ENCODE measurements at places on chromosomes 4 and X.

DNA sequence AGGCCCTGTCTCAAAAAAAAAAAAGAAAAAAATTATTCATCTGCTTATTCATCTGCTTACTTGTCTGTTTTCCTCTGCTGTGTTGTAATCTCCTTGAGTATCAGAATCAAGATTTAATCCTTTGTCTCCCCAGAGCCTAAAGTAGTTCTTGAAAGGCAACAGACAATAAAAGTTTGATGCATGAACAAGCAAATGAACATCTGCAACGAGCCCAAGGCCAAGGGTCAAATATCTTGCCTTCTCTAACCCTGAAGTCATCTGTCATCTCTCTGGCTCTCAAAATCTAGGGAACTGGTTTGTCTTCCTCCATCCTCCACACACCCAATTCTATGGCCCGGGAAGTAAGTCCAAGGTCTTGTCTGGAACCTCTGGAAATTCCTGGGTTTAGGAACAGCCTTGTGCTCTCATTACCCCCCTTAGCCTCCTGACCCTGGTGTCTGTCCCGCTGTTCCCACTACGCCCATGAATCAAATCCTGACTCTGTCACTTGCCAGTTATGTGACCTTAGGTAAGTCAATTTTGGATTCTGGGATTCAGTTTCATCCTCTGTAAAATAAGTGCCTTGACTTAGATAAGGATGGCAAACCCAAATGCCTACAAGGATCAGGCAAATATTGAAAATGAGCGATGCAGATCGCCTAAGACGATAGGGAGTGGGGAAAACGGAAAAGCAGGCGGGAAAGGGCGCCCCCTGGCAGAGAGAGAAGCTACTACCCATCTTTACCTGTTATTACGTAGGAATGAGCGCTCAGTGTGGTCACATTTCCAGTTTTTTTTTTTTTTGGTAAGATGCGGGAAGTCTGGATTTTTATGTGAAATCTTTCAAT is 102.7 kb upstream of the DHX15 start:
- DNase-seq, result no peak

- peak; percentile 67 for DNase-seq
Observed at GRCh38 chrX:151713849-151714248, 2.0 kb upstream of the FATE1 start.

GRCh38 chr4:26080870-26081628 is 167.0 kb downstream of the SMIM20 start:
- DNase-seq, result no peak

DNA sequence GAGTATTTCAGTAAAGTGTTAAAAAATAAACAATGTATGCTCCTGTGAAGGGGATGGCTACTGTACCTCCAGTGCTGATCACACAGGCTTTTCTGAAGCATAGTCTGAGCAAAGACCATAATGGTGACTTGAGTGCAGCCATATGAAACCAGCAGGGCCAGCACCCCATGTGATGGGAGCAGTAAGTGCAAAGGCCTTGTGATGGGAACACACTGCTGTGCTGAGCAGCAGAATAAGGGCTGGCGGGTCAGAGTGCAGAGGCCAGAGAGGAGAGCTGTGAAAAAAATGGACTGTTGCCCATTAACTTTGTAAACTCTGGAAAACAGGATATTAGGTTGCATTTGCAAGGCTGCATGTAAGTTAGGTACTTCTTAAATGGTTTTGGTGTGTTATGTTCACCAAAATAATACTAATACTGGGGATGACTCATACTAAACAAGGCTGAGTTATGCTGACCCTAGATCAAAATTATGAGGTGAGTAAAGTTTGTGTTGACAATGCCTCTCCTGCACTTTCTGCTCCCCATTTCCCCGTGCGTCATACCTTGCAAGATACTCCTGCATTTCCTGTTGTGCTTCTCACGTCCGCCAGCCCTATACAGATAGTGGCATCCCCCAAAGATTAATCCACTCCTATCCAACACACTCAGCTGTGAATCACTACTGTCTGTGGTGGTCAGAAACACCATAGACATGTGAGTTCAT is 67.0 kb upstream of the FAM9A start:
- DNase-seq, result no peak

DNA sequence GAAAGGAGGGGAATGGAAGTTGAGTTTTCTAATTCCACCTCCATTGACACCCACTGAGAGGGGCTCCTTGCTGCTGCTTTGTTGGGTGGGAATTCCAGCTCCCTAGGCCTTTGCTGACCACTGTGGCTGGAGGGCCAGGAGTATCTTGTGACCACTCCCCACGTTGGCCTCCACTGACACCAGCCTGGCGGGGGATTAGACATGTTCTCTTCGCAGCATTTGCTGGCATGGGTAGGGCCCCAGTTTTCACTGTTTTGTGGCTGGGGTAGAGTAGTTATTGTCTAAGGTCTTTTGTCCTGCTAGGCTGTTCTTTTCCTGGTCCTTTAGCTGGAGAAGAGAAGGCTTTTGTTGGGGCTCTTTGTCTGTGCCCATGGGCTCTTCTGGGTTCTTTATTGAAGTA is 116.7 kb downstream of the CDKL5 start:
- no peak for DNase-seq

GRCh38 chr4:162232349-162232748 is 68.5 kb upstream of the FSTL5 start:
- DNase-seq, result no peak

GRCh38 chr4:2267841-2268240 is 5.9 kb upstream of the MXD4 start:
- DNase-seq, result no peak

DNA sequence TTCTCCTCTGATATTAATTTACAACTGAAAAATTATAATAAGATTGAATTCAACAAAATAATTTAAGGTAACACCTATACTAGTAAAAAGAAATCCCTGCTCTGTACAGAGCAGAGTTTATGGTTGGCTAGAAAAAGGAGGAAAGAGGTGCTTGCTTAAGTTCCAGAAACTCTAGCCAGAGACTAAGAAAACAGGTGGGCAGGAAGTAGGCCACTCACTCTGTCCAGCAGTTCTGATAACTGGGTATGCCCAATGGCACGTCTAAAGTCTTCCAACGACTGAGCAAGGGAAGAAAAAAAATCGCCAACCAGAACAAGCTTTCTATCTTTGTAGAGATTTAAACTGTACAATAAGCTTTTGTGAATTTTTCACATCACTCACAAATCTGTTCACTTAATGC is 42.1 kb downstream of the TMEM165 start:
- no peak for DNase-seq

DNA sequence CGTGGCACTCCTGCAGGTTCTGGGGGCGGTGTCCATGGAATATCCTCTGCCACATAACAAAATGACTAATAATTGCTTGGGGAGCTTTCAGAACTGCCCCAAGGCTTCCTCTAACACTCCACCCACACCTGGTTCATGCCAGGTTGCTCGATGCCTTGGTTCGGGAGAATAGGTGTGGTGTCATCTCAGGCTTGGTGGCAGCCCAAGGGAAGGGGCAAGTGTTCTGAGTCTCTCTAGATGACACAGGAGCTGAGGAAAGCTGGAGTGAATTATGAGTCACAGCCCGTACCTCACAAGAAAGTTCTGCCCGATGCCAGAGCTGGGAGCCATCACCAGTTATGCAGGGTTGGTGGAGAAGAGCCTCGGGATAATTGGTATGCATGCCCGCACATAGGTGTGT is 14.7 kb downstream of the FTSJ1 start:
- no peak for DNase-seq

GRCh38 chrX:24023972-24024669 is 2.9 kb downstream of the KLHL15 start:
- no peak for DNase-seq

GRCh38 chr4:5804656-5805055 is 88.2 kb downstream of the CRMP1 start:
- no peak for DNase-seq

GRCh38 chr4:168674866-168675265 is 178.0 kb downstream of the PALLD start:
- DNase-seq, result no peak

DNA sequence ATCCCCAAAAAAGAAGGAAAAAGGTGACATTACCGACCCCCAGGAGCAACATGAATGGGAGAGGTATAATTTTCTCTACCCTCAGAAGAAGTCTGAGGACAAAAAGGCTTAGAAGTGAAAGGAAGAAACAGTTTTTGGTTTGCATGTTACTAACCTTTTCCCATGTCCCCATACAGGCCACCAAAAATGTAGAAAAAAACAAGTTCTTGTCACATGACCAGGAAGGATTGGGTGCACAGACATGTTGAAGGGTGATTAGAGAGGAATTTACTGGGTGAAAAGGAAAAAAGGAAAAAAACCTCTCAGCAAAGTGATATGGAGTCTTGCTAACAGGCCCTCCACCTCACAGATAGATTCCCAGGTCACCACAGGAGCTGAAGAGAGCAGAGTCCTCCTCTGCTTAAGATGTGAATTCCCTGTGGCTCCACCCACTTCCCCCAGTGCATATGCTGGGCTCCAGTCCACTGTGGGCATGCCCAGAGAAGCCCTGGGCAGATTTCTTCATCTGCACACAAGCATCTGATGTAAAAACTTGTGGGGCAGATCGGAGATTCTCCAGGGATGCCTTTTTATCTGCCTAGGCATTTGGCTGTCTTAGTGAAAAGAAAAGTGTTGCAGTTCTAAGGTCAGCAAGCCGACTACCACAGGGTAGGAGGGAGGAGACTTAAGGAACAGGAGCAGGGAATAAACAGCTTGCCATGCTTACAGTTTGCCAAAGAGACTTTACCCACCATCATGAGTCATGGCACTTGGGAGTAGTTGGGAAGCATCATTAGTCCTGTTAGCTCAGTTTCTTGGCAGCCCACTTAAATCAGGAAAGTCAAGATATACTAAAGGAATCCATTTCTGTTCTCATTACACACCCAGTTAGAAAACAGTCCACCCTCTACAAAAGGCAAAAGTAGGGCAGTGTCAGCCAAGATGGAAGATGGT is 25.0 kb upstream of the PASD1 start:
- DNase-seq, result no peak

Measured in islet precursor cell (in vitro differentiated cells).